ENCODE measurements at places on chromosomes 13 and 19.

DNA sequence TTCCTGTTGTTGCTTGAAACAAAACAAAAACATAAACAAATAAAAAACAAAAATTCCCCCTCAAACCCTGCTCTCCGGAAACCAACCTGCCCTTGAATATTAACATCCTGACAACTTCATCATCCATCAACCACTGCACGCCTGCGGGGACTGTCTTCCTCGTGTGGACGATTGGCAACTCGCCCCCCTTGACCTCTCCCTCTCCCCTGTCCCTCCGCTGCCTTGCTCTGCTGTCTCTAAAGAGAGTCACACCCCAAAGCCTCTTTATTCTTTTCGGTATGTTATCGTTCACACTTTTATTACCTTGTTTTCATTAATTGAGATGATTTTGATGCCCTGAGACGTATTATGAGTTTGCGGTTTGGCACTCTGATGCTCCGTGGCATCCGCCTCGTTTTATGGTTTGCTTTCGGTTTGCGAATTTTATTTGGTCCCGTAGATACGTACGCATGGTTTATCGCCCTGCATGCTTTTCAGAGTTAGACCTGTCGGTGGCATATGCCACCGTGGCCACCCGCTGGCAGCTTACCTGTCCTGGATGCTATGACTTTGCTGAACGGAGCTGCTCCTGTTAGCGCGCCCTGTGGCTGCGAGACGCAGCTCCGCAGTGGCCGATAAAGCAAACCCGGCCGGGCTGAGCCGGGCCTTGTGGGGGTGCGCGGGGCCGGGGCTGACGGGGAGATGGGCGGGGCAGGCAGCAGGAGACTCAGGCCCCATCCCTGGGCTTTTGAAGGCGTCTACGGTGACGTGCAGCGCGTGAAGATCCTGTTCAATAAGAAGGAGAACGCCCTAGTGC lies 10.6 kb downstream of the PTBP1 start:
- DNase-seq: no peak

GRCh38 chr19:19662871-19663255 lies 613 bp downstream of the ATP13A1 start:
- peak; percentile 59 for DNase-seq

GRCh38 chr13:30681843-30682242 lies 53.5 kb upstream of the ALOX5AP start:
- DNase-seq: peak; percentile 30

DNA sequence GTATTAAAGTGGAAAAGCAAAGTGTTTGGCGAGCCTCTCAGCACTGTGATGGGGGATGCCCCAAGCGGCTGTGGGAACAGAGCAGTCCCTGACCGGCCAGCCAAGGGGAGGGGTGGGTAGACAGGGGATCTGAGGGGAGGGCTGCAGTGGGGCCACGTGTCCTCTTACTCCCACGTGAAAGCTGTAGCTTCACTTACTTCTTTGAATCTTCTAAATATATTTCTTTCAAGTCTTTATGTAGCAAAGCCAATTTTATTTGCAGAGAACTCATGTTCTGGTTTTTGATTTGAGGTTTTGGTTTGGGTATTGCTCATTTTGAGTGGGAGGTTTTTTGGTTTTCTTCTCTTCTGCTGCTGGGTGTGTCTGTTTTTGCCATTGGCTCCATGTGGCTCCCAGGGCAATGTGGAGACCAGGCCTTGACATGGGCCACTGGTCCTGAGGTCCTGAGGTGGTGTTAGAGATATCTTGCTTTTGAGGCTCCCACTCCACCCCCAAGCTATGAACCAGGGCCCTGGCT lies 17.7 kb upstream of the OVOL3 start:
- DNase-seq: no peak

GRCh38 chr19:43476606-43477005 lies 11.2 kb upstream of the LYPD3 start:
- DNase-seq: peak; percentile 84

DNA sequence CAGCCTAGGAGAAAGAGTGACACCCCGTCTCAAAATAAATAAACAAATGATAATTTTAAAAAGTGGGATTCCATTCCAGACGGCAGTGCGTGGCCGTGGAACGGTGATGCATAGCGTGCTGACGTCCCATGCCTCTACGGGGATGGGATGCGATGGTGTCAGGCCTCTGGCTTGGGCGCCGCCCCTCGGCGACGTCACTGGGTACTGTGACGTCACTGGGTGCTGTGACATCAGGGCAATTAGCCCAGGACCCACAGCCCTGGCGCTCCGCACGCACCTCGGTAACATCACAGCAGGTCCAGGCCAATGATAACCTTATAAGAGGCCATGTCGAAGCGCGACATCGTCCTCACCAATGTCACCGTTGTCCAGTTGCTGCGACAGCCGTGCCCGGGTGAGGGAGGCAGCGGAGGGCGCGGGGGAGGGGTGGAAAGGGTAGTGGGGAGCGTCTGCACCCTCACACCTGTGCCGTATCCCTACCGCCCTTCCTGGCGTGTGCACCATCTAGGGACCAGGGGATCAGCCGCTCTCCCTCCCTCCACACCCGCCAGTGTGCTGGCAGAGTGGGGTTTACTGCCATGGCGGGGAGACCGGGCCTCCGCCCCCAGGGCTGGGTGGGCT lies at the start of gene GAPDHS:
Gene GAPDHS (plus strand): TSS at position 256 of the 621 bp plus-strand sequence. CDS start 72 bp downstream, at position 328.
- DNase-seq: no peak

- no peak for DNase-seq
Observed at GRCh38 chr13:44463759-44464158, 90.1 kb downstream of the SERP2 start.

Data from ELR (cell line).